Urothelium cell line (cell line): ENCODE measurements at places on chromosomes 3 and 15.
A peak's percentile ranks its signal among the peaks of the same experiment; 100 is the strongest.

DNA sequence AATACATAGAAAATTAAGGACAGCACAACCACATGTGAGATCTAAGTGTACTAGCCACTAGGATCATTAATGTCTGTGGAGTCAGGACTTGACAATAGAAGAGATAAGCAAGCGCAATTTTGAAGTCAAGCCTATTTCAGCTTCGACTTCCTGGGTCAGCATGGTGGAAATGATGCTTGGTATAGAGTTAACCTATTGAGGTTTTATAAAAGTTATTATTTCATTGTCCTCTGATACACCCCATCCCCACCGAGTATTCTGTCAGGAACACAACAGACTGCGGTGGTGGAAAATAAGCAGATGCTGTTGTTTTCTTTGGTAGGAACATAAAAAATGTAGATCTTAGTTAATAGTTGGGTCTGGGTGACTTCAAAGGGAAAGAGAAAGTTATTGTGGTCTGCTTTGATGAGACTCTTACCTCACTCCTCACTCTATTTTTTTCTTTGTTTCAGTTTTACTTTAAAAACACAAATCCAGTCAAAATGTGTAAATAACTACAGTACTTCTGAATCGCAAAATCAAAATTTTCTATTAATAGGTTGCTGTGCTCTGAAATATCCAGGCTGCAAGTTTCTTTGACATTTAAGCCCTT, 82.1 kb downstream of the IL5RA start:
- no peak for DNase-seq

- no peak for DNase-seq
Measured at GRCh38 chr3:66492071-66492470, 8.8 kb downstream of the LRIG1 start.

DNA sequence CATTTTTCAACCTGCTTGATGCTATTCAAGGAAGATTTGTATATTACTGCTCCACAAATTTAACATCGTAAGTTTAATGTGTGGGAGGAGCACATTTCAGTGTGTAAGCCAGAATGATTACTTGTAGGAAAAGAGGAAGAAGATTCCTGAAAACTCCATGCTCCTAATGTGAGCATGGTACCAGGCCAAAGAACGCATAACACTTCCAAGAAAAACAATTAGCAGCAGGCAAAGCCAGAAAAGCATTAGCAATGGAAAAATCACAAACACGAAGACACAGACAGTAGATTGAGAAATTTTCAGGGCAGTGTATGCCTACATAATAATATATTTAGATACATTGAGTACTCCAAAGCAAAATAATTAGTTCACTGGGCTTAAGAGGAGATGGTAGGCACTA, 96.6 kb upstream of the CBLB start:
- DNase-seq: no peak

DNA sequence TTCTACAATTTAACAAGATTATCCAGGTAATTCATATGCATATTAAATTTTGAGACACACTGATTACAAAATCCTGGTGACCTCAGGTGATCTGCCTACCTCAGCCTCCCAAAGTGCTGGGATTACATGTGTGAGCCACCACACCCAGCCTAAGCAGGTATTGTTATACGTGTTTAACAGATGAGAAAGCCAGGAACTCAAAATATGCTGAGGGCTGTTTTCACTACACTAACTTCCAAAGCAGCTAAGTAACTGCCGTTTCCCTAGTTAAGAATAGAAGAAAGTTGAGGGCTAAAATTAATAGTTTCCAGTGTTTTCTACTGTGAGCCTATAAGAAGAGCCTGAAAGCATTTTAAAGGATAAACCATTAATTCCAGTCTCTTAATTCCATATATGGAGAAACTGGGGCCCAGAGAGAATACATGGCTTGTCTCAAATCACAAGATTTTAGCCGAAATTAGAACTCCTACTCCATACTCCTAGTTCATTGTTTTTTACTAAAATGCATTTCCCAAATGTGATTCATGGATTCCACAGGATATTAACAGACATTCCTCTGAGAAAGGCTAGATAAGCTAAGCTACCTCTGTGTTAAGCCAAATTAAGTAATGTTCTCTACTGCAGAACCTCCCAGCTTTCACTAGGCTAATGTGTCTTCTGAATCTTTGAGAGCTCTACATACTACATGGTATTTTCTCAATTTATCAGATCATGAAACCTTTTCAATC, 17.0 kb upstream of the AVEN start:
- peak; percentile 24 for DNase-seq

DNA sequence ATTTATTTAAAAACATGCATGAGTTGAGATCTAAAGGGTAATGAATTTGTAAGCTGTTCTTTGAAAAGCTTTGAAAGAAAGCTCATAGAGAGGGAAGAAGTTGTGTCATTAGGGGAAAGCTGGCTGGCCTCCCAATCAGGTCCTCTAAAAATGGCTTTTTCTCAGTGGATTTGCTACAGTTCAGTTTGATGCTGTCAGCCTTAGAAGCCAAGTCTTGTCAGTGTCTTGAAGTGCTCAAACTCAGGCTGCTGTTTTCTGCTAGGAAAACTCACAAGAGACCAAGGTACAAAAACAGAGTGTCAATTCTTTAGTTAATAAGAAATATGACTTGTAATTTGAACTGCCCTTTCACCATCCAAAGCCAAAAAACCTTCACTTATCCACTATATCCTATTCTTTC, 243.8 kb downstream of the OTOL1 start:
- DNase-seq: no peak

DNA sequence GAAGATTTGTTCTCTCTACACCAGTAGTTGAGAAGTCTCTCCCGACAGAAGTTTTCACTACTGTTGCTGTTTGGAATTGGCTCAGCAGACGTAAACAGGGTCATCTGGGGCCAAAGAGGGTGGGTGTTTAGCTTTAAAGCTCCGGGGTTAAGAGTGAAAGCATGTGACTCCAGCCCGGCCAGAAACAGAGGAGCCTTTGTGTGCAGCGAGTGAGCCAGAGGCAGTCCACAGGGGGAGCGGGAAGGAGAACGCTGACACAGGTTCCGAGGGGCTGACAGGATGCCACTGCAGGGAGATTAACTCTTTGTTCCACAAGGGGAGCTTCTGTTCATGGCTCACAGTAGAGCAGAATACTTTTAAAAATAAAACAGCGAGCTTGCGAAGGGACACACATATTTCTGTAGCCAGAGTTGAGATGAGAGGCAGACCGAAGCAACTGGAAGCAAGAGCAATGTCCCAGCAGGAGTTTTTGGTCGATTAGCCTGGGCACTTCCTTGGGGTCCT, 26.9 kb downstream of the BMF start:
- peak; percentile 88 for DNase-seq

DNA sequence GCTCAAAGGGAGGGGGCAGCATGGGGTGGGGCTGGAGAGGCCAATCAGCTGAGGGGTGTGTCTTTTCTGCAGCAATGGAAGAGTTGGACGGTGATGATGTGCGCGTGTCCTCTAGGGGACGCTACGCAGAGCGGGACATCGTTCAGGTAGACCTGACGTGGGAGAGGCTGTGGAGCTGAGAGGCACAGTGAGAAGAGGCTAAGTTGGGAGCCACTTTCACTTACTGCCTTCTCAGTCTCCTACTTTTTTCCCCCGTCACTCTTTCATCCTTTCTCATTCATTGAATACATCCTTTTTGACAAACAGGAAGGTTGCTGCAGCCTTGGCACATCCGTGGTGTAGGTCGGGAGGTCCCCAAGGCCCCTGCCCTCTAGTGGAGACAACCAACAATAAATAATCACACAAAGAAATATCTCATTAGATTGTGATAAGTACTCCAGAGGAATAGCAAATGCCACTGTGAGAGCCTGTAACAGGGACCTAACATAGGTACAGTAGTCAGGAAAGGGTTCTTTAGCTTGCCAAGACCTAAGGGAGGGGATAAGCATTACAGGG, 4.4 kb upstream of the BRPF1 start:
- DNase-seq: peak; percentile 54

DNA sequence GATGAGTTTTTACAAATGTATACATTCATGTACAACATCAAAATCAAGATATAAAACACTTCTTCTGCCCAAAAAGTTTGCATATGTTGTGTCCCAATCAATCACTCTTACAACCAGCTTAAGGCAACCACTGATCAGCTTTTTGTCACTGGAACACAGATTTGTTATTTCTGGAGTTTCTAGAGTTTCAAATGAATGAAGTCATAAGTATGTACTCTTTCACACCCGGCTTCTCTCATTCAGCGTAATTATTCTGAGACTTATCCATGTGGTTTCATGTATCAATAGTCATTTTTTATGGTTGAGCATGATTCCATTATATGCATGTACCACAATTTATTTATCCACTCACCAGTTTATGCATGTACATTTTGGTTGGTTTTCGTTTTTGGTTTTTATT, 53.0 kb upstream of the CORO2B start:
- DNase-seq: no peak

DNA sequence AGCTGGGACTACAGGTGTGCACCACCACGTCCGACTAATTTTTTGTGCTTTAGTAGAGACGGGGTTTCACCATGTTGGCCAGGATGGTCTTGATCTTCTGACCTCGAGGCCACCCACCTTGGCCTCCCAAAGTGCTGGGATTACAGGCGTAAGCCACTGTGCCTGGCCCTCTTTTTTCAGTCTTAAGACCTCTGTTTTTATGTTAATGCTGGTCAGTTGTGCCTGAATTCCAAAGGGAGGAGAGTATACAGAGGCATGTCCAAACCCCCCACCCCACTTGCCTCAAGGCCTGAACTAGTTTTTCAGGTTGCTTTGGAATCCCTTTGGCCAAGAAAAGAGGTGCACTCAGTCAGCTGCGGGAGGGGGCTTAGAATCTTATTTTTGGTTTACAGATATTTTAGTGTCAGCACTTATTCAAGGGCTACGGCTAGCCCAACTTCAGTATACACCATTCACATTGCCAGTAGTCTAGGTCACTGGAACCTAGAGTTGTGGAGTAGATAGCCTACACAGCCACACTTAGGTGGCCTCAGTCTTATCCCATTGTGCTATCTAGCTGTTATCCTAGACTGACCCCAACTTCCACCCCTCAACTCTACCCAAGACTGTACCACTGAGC, 128.0 kb upstream of the TPM1 start:
- no peak for DNase-seq

DNA sequence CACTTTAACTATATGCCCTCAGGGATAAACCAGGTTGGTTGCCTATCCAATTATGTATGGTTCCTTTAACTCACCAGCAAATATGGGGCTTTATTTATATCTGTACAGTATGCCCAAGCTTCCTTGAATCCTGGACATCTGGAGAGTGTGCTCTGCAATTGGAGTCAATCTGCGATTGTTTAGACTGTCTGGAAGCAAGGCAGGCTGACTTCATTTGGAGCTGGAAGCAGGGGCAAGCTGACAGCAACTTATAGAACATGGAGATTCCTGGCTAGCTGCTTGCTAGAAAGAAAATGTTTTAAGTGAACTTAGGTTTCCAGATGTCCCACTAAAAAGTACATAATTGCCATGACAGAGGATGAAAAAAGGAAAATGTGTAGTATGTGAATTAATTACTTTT, 63.7 kb upstream of the TPRG1 start:
- DNase-seq: no peak

GRCh38 chr3:126021224-126021623, 52.2 kb downstream of the ROPN1B start:
- DNase-seq: no peak

GRCh38 chr15:82858932-82859331, 49.5 kb downstream of the WHAMM start:
- no peak for DNase-seq

DNA sequence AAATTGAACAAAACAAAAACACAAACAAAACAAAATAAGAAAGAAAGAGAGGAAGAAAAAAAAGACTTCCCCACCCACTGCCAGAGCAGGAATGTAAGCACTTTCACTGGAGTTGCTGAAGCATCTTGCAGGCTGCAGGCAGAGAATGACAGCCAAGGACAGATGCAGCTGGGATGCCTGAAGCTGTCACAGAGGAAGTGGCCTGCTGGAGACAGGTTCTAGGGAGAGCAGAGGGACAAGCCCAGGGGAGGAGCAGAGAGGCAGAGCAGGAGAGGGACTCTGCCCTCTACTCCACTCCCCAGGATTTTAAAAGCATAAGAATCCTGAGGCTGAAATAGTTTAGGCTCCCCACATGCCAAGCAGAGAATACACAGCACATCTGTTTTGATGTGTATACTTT, 326.2 kb downstream of the TUSC7 start:
- no peak for DNase-seq

DNA sequence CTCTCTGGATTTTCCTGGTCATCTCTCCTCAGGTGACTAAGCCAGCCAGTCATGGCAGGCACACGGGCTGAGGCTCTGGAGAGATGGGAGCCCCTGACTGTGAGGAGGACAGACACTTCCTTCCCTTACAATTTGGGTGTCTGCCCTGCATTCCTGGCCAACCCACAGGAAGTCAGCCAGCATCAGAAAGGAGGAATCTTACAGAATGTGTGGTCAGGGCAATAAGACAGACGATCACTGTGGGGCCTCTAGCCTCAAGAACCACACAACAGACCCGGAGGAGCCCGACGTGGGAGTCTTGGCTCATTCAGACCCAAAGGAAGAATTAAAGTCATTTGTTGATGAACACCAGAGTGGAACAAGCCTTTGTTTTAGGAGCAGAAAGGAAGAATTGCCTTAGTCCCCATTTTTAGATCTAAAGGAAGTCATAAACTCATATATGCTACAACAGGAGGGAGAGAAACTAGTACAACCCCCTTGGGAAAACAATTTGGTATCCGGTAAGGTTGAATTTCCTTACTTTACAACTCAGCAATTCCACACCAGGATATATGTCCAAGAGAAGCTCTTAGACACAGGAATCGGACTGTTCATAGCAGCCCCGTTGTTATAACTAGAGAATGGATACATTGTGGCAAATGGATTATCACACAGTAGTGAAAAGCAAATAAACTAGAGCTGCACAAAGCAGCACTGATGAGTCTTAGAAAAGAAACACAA, 62.2 kb downstream of the ABTB1 start:
- DNase-seq: peak; percentile 90

- peak; percentile 31 for DNase-seq
Measured at GRCh38 chr15:29208352-29208751, 61.3 kb downstream of the NSMCE3 start.

- DNase-seq: no peak
Measured at GRCh38 chr15:80679167-80679803, 15.8 kb upstream of the ABHD17C start.
